ENCODE measurements at places on chromosomes 16 and 17.

DNA sequence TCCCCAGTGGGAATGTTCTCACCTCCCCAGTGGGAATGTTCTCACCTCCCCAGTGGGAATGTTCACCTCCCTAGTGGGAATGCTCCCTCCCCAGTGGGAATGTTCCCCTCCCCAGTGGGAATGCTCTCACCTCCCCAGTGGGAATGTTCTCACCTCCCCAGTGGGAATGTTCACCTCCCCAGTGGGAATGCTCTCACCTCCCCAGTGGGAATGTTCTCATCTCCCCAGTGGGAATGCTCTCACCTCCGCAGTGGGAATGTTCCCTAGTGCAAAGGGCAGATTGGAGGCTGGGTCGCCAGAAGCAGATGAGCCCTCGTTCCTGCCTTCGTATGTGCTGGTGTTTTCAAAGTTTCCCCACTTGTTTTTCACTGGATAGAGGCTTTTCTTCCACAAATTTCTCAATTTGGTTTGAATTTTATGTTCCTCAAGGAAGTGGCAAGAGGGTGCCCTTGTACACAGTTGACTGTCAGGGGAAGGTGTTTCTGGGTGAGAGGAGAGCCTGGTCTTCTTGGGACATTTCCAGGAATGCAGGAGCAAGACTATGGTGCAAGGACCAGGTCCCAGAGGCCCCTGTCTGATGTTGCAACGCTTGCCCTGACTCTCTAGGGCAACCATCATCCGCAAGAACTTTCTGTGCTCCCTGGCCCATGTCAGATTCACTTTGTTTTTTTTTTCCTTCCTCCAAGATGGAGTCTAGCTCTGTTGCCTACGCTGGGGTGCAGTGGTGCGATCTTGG is 34.0 kb downstream of the TRARG1 start:
- DNase-seq, result no peak

DNA sequence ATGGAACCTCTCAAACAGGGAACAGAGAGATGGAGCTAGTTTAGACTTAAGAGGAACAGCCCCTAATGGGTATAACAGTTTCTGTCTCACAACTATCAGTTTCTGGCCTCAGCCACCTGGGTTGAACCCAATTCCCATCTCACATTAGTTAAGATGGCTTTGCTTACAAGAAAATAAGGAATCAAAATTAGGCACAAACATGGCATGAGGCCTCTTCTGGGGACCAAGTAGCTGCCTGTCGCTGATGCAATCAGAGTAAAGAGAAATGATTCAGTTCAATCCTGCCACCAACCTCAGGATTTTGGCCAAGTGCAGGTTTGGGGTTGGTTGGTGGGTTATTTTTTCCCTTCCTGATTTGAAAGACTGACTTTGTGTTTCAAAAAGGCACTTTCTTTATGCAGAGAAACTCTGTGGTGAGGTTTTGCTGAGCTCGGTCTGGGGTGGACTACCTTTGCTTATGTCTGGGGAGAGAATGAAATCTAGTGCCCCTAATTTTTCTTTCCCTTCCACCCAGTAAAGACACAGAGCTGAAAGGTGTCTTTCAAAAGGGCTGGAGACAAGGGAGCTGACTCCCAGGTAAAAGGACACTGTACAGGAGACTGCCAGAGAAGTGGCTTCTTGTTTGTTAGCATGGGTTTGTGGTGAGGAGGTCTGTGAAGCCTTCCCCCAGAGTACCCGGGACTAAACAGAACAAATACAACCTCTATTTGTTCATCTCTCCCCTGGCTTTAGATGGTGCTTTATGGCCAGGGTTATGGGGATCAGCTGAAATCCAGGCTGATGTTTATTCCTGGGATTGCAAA is 44.8 kb upstream of the NFAT5 start:
- no peak for DNase-seq

DNA sequence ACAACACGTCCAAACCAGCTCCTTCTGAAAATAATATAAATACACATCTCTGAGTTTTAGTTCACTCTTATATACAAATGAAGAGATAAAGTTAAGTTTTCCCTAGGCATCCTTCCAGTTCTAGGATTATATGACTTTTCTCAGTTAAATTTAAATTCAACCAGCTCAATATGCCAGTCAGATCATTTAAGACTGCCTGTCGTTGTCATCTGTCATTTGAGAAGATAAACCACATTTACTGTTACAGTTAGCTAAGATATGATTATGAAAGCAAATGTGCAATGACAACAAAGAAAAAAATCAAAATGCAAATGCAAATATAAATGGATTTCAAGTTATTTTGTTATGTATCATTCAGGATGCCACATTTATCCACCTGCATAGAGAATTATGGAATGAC is 671.7 kb upstream of the GOT2 start:
- DNase-seq, result no peak

- DNase-seq, result no peak
Observed at GRCh38 chr16:84932681-84933080, 78.7 kb downstream of the ZDHHC7 start.

GRCh38 chr16:55056585-55057401 is 126.1 kb downstream of the IRX5 start:
- DNase-seq, result no peak

- no peak for DNase-seq
Observed at GRCh38 chr16:56019274-56019673, 144.1 kb upstream of the CES5A start.

- no peak for DNase-seq
Observed at GRCh38 chr16:74051-74746, 1.8 kb upstream of the RHBDF1 start.

- no peak for DNase-seq
Observed at GRCh38 chr17:19671433-19671832, 22.9 kb downstream of the ALDH3A2 start.

GRCh38 chr16:67922740-67923139 is 8.9 kb downstream of the CTRL start:
- no peak for DNase-seq

- DNase-seq, result no peak
Observed at GRCh38 chr16:59410451-59410850, 676.3 kb upstream of the GOT2 start.

DNA sequence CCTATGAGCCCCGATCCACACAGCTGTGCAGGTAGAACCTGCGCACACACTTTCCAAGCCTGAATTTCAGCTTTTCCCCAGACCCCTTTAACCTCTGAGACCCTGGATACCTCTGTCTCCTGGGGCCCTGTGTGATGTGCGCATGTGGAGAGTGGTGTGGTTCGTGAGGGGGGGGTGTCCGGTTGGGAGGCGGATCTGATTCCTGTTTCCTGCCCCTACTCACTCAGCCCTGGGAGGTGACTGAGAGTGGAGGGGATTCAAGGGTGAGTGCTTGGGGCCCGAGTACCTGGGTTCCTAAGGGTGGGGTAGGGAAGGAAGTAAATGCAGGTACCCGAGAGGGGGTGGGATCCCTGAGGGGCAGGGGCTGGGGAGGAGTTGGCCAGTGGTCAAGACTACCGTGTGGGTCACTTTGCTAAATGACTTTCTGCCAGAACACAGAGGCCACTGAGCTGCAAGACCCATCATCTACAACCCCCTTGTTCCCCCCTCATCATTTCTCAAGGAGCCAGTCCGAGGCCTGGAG is 621 bp downstream of the ARHGEF15 start:
- DNase-seq, result no peak

GRCh38 chr17:9902120-9902519 is 3.0 kb downstream of the RCVRN start:
- DNase-seq, result no peak

GRCh38 chr17:82278786-82279391 is 5.4 kb upstream of the CSNK1D start:
- no peak for DNase-seq

GRCh38 chr17:17032131-17032692 is 10.0 kb upstream of the MPRIP start:
- peak; percentile 79 for DNase-seq

- no peak for DNase-seq
Observed at GRCh38 chr16:59632276-59632855, 898.2 kb upstream of the GOT2 start.

GRCh38 chr16:27840311-27841060 is 223.0 kb downstream of the GSG1L start:
- DNase-seq, result no peak

DNA sequence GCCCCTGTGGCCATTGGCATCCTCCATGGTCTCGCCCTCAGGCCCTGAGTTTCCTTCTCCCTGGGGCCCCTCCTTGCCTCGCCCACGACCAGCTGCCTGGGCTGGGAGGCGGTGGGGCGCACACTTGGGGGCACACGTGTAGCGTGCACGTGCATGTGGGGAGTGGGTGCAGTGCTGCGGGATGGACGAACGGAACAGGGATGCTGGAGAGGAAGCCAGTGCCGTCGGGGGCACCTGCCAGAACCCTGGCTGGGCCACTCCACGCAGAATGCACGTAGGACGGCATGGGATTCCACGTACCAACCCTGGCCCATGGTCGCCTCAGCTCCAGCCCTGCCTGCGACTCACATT is 80.4 kb downstream of the KLHDC4 start:
- DNase-seq, result no peak

DNA sequence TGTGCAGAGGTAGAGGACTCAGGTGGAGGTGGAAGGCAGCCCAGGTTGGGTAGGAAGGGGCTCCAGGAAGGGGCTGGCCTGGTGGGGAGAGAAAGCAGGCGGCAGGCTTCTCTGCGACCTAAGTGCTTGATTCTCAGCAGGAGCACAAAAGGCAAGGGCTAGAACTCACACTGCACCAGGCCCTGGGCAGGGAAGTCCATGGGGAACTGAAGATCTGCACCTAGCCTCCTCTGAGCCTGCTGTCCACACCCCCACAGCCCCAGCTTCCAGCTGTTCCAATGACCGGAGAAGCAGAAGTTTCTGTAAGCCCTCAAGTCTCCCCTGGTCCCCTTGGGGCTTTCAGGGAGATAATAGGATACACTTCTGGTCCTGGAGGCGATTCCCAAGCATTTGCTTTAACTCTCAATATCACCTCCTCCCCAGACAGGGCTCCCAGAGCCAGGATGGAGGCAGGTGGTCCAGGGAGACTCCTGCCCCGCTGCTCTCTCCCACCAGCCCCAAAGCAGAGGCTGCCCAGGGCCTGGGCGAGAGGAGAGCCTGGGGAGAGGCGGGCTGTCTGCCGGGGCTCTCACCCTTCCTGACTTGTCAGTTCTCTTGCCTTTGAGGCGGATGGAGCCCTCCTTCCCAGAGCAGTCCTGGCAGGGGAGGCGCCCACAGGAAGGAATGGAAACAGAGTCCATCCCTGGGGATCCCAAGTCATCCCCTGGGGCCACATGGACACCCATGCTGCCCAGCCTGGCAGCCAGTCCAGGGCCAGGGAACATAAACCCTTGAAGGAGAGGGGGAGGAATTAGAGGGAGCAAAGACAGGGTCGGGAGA is 126.0 kb downstream of the RBFOX3 start:
- DNase-seq, result no peak

DNA sequence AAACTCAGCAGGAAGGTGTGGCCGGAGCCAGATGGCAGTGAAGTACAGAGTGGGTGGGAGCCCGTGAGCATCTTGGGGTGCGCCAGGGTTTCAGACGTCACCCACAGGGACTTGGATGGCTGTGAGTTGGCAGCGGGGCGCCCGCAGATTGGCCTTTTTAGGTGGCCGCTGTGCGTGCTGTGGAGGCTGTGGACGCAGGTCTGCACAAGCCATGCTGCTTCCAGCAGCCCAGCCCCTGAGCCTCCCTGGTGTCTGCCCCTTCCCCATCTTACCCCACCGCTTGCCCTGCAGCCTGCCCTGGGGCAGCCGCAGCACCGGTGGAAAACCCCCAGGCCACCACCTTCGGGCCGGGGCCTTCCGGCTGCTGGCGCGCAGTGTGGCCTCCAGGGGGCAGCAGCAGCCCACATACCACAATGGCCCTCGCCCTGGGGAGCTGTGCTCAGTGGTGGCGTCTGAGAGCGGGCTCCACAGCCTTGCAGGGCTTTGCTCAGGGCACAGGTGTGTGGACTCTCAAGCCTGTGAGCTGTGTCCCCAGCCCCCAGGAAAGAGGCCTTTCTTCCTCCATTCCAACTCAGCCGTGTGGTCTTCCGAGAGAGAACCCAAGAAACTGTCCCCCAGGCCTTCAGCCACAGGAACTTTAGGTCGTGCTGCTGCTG is 11.8 kb downstream of the ENDOV start:
- peak; percentile 65 for DNase-seq

- no peak for DNase-seq
Observed at GRCh38 chr16:57565461-57565860, 23.0 kb downstream of the ADGRG5 start.

DNA sequence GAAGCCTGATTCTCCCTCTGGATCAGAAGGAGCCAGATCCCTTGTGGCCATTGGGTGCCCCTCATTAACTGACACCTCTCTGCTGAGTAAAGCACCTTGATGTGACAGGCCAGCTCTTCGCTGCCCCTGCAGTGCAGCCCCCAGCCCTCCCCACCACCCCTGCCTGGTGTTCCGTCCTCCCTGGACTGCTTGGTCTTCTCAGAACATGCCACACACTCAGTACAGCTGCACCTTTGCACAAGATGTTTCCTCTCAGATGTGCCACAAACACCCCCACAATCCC is 20.2 kb downstream of the GOSR2 start:
- no peak for DNase-seq

GRCh38 chr16:64830653-64831052 is 291.2 kb downstream of the CDH11 start:
- no peak for DNase-seq

GRCh38 chr16:66712512-66712911 is 16.0 kb upstream of the CMTM4 start:
- DNase-seq, result no peak

- DNase-seq, result no peak
Observed at GRCh38 chr17:55413825-55414489, 7.7 kb downstream of the MMD start.

DNA sequence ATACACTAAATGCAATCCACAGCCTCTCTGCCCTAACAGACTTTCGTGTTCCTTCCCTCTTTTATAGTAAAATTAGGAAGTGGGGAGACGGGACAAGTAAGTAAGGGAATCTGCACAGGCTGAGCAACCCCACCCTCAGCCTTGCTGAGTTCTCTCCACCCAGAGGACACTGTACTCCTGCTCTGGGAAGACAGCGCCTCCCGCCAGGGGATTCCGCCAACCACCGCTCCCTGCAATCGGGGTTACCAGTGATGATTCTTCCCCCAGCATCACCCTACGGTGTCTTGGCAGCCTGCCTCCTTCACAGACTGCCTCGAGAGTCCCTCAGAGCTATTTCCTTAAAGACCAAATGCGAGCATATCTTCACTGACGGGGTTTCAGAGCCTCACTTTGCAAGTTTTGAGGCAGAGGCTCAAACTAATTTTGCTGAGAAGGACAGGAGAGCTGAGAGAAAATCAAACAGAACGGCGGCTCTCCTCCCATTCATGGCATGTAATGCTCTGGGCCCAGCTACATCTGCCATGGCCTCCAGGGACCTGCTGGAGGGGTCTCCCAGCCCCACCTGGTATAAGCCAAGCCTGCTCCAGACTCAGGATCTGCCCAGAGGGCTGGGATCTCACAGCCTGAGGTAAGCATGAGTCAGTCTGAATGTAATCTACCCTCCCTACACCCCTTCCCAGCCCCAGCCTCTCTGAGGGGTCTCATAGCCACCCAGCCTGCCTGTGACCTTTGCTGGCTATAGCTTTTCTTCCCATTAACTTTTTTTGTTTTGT is 22.7 kb upstream of the ASGR2 start:
- DNase-seq, result no peak
